Ureter (tissue), 1 donor: ENCODE measurements at places on chromosomes 16 and 17. TPM values are rescaled to one million over a fixed set of nuclear protein-coding genes. Genes with fewer than 3 reads are reported as not detected.

The CIITA gene
- 32.0 TPM for total RNA-seq

The RAB37 gene
- total RNA-seq = 2.3 TPM

The AOC3 gene
- 89.9 TPM for total RNA-seq

The CDH13 gene
- total RNA-seq = 5.9 TPM

- no peak for DNase-seq
Measured at GRCh38 chr17:49435671-49436029, 21.0 kb upstream of the PHB1 start.

DNA sequence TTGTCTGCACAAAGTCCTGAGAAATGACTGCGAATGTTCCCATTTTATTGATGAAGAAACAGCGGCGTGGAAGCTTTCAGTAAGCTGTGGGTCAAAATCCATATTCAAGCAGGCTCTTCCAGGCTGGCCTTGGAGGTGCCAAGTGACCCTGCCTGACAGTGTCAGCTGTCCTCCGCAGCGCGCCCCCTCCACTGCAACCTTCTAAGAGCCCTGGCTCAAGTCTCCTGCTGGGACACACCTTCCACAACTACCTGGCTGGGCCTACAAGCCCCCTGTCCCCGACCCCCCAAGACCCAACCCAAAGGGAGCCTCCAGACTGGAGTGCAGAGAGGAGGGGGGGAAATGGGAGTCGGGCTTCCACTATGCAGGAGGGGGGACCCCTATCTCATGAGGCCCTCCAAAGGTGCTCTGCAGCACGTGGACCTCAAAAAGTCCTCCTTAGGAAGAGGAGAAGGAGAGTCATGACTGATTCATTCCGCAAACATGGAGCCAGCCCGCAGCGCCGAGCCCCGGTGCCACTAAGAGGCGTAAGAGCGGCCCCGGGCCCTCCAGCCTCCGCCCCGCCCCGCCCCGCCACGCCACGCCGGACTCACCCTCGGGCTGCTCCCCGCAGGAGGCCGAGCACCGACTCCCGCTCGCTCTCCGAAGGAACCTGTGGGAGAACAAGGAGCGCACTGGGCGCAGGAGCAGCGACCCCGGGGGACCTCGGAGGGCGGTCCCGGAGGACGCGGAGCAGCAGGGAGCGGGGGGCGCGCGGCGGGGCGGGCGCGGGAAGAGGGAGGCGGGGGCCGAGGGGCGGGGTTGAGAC is 574 bp downstream of the MPP3 start:
- DNase-seq = no peak

GRCh38 chr17:57261084-57261461 is 4.8 kb downstream of the MSI2 start:
- DNase-seq = no peak

GRCh38 chr16:1311738-1312466 is 2.5 kb downstream of the UBE2I start:
- DNase-seq = no peak

- no peak for DNase-seq
Measured at GRCh38 chr16:23420011-23420410, 33.0 kb downstream of the COG7 start.
